ENCODE measurements at places on chromosomes 5 and 9.

DNA sequence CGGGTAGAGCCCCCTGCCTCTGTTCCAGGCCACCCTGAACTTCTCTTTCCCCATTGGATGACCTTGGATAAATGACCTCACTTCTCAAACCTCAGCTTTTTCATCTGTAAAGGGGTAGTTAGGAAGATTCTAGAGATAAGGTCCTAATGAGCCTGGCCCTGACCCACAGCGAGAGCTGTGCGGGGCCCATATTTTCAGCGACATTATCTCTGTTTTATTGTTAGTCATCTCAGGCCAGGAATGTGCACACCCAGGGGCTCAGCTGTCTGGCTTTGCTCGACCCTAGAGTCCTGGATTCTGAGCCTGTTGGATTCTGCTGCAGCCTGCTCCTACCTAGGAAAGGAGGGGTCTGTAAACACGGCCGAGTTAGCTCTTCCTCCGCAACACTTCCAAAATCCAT, 81.2 kb upstream of the LMX1B start:
- no peak for DNase-seq

GRCh38 chr5:113253037-113253436, 181.8 kb downstream of the TSSK1B start:
- DNase-seq = no peak

DNA sequence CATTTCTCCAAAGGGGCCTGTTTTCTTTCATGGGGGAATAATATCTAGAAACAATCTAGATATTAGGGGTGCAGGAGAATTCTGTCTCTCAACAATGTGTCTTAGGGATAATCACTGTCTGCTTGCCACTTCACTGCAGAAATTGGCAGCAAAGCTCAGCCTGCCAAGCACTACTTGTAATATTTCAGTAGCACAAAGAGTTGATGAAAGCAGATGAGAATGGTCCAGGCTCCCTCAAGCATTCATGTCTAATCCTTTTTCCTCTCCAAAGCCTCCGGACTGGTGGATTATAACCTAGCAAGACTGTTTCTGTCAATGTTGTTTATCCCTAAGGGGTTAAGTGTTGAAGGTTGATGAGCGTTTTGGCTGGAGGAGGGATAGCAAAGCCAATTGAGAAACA, 13.3 kb upstream of the MPDZ start:
- no peak for DNase-seq

DNA sequence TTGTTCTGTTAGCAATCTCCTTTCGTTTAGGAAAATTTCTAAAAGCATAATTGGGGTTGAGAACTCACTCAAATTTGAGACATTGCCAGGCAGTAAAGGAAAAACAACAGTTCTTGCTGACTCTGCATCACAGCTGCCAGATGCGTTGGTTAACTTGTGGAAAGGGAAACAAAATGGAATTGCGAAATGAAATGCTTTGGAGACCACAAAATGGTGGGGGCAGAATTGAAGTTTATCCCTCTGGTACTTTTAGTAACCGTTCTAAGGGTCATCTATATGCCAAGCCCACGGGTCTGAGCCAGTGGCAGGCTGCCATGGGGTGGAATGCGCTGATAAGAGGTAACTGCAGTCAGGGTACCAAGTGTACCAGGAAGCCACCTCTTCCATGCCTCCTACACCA, 28.6 kb upstream of the SELENOP start:
- DNase-seq = no peak

- no peak for DNase-seq
Observed at GRCh38 chr5:40446910-40447309, 232.8 kb upstream of the PTGER4 start.

DNA sequence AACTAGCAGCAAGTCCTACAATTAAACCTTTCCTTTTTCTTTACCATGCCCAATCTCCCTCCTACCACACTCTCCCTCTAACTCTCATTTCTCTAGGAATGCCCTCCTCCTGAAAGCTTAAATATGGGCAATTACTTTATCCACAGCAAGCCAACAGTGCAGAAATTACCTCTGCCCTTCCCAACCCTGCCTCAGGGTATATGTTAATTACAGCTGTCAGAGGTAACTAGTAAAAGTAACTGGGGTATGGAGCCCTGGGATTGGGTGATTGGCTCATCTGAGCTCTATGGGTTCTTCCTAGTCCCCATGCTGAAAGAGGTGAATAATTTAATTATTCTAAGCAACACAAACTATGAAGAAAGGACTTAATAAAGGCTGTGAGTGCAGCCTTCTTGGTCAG, 478.9 kb upstream of the NMUR2 start:
- no peak for DNase-seq

GRCh38 chr5:40842351-40842750, 1.2 kb downstream of the CARD6 start:
- no peak for DNase-seq

DNA sequence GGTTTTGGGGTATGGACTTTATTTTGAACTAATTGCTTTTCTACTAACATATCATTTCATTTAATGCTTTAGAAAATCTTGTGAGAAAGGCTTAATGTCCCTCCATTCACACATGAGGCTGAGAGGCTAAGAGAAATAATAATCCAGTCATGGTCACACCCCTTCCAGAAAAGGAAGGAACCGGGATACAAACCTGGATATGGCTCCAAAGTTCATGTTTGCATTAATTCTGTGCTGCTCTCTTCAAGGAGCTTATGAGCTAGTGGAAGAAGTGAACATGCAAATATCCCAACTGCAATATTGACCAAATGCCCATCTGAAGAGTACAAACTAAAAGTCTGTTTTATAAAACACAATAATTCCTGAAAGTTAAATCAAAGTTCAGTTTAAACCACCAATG, 732.1 kb upstream of the RIOK2 start:
- DNase-seq = no peak

DNA sequence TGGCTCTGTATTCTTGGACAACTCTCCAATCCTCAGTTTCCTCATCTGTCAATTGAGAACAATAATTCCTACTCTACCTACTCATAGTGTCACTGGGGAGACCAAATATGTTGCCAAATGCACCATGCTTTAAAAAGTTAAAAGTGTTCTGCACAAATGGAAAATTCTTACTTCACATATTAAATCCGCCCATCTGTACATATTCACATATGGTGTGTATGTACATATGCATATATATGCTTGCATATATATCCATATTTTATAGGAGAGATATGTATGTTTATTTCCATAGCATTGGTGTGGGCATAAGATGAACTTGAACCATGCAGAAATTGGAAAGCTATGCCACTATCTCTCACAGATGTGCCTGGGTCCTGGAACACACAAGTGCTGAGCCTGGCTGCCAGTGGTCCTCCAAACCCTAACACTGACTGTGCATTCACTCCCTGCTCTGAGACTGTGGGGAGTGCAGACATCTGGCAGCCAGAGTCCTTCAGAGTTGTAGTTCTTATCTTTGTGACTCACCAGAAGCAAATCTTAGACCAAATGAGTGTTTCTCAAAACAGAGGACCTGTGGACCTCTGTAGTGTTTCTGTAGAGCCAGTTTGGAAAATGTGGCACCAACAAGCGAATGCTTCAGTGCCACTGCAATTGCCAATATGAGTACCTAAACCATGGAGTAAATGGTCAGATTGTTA, 168.7 kb downstream of the GRIA1 start:
- DNase-seq = no peak

GRCh38 chr5:18393565-18394442, 759.5 kb downstream of the TAF11L14 start:
- DNase-seq = no peak

DNA sequence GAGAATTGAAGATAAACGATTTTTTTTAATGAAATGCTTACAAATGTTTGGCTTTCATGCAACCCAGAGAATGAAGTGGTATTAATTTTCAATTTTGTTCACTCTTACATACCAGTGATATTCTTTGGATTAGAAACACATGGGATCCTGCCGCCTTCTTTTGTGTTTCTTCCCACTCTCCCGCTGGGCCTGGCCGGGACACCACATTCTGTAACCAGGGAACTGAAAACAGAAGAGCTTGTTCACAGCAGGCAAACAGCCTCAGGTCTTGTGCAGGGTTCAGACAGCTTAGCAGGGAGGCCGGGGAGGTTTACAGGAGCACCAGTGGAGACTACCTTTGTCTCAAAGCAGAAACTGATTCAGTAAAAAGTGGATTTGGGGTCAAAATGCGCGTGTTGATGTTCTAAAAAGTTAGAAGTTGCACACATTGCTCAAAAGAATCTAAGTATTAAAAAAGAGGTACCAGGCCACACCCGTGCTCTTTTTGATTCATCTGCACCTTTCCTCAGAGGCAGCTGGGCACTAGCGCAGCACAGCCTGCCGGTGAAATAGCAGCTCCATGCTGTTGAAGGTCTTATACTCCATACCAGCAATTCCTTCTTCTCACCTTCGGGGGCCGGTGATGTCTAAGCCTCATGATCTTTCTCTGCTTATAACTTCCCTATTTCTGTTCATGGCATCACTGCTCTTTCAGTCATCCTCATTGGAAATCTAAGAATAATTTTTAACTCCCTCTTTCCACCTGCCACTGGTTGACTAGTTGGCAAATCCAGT, 67.1 kb downstream of the GRAMD2B start:
- no peak for DNase-seq

DNA sequence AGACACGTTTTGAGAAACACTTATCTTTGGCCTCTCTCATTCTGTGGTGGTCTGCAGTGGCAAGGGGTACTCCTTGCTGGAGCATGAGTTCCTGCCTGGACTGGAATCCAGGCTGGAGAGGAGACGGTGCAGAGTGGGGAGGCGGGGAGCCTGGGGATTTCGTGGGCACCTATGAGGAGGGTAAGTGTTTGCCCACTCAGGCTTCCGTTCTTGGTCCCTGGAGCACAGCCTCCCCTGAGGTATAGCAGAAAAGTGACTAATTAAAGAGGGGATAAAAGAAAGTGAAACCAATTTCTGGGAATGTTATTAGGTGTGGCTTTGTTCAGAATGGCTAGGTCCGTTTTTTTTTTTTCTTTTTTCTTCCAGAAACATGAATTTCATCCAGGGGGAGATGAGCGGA, 90.8 kb downstream of the ARHGAP26 start:
- no peak for DNase-seq

GRCh38 chr5:60439552-60439951, 260.4 kb downstream of the DEPDC1B start:
- DNase-seq = no peak

DNA sequence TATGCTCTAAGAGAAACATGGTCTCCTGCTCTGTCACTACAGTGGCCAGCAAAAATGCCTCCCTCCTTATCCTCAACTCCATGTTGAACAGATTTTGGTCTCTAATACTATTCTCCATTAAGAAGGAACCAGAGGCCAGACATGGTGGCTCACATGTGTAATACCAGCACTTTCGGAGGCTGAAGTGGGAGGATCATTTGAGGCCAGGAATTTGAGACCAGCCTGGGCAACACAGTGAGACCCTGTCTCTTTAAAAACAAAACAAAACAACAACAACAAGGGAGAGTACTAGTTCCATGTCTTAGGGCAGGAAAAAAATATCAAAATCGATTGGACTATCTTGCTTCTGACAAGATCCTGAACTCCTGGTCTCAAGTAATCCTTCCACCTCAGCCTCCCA, 14.6 kb downstream of the INIP start:
- DNase-seq = no peak

- no peak for DNase-seq
Observed at GRCh38 chr5:176899946-176900779, 1.0 kb upstream of the HK3 start.

DNA sequence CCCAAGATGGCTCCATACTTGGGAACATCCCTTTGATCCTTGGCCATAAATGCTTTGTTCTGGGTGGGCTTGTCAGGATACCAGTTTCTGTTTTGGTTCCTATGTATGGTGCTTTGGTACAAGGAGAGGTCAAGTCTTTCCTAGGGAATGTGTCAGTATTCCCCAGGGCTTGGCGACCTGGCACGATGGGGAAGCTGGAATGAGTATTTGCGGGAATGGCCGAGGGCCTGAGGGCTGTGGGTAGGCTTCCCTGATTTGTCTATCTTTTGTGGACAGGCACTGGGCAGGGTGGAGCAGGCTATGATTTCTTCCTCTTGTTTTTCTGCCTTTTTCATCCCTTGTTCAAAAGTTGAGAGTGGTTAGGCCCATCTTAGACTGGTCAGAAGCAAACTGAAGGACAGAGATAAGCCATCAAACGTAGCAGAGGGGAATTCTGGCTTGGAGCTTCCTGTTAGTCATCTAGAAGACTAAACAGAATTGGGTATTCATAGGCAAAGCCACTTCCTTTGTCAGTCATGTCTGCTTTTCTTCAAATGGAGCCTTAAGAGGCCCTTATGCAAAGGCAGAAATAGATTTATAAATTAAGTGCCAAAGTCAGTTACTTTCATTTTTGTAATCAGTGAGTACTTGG, 13.7 kb downstream of the DOCK2 start:
- DNase-seq = no peak

DNA sequence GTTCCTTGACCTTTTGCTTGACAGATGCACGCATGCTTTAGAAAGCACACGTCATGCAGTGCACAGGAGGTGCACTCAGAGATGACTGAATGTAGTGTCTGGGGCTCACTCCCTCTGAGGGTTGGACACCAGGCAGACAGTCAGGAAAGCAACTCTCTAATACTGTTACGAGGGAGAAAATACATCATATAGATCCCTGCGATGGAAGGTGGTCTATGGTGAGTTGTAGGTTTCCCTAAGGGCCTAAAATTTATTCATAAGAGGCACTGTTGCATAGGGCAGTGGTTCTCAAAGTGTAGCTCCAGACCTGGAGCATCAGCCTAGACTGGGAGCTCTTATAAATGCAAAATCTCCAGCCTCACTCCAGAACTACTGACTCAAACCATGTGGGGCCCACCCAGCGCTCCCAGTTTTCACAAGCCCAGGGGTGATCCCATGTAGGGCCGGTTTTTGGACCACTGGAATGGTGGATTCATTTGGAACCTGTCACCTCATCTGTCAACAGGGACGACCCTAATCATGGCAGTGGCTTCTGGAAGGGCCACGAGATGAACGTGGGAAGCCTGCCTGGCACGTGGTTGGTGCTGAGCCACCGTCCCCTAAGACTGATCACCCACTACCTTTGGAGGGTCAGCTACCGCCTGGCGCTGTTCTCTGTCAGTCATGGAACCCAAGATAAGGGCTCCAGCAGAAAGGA, 16.8 kb upstream of the PHF19 start:
- no peak for DNase-seq

DNA sequence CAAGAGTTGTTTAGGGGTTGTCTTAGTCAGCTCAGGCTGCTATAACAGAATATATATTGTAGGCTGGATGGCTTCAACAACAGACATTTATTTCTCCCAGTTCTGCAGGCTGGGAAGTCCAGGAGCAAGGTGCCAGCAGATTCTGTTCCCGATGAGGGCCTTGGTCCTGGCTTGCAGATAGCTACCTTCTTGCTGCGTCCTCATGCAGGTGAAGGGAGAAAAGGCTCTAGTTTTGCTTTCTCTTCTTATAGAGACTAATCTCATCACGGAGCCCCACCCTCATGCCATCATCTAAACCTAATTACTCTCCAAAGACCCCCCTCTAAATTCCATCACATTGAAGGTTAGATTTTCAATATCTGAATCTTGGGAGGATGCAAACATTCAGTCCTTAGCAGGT, 246.0 kb upstream of the ANKRD55 start:
- no peak for DNase-seq

GRCh38 chr9:36382484-36382883, 17.6 kb downstream of the RNF38 start:
- no peak for DNase-seq
